ENCODE measurements at places on chromosomes 2 and 18.
A peak's percentile ranks its signal among the peaks of the same experiment; 100 is the strongest.

DNA sequence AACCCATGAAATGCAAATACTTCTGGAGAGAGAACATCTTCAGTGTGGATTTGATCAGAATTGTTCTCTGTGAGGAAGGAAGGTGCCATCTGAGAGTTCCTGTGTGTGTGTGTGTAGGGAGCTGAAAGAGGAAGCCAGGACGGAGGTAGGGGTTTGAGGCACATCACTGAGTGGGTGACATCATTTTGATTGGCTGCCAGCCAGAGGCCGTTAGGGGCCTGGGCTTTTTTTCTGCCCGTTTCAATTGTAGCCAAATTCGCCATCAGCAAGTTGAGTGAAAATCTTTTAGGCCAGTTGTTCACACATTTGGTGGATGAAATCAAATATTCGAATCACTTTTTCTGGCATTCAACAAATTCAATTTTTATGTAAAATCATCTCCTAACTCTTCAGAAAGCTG is 48.9 kb downstream of the TSN start:
- H3K36me3 ChIP-seq: no peaks in the 10 kb centered on the region
- no peaks in the 10 kb centered on the region for H3K4me1 ChIP-seq
- peaks cover 20% of the 10 kb centered on the region for H3K27me3 ChIP-seq
- no peak for DNase-seq
- H3K4me3 ChIP-seq: no peak overlapping the region
- H3K27ac ChIP-seq: no peak overlapping the region

GRCh38 chr2:154697418-154698252 is 860 bp upstream of the KCNJ3 start:
- no peak for DNase-seq
- H3K27ac ChIP-seq: no peak overlapping the region
- peaks cover 35% of the 10 kb centered on the region for H3K27me3 ChIP-seq
- H3K36me3 ChIP-seq: no peaks in the 10 kb centered on the region
- H3K4me3 ChIP-seq: peak overlapping the region; percentile 45

- peaks cover 3% of the 10 kb centered on the region for H3K36me3 ChIP-seq
- no peak overlapping the region for H3K27ac ChIP-seq
- peaks cover 3% of the 10 kb centered on the region for H3K4me1 ChIP-seq
- no peak for DNase-seq
- no peaks in the 10 kb centered on the region for H3K27me3 ChIP-seq
- H3K4me3 ChIP-seq: no peak overlapping the region
Observed at GRCh38 chr18:63142594-63143225, 176.9 kb downstream of the BCL2 start.

DNA sequence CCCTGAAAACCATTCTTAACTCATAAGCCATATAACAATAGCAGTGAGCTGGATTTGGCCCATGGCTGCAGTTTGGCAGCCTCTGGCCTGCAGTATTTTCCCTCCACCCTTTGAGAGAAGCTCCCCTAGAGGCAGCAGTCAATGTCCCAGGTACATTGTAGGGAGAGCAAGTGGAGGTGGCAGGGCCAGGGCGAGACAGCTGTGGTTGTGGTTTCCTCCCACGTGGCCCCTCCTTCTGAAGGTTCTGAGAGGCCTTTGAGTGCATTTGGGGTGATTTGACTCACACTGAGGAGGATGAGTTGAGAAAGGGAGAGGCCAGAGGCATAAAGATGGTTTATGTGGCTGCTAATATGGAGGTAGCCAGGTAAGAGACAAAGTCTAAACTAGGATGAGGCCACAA is 45.5 kb upstream of the LDAH start:
- H3K27me3 ChIP-seq: no peaks in the 10 kb centered on the region
- H3K4me1 ChIP-seq: no peaks in the 10 kb centered on the region
- DNase-seq: no peak
- H3K4me3 ChIP-seq: no peak overlapping the region

- no peak overlapping the region for H3K4me3 ChIP-seq
- no peak overlapping the region for H3K27ac ChIP-seq
- H3K36me3 ChIP-seq: no peaks in the 10 kb centered on the region
- peaks cover 1% of the 10 kb centered on the region for H3K4me1 ChIP-seq
- H3K27me3 ChIP-seq: no peaks in the 10 kb centered on the region
Observed at GRCh38 chr2:148965623-148966437, 72.7 kb upstream of the LYPD6B start.

- no peaks in the 10 kb centered on the region for H3K36me3 ChIP-seq
- peaks cover 4% of the 10 kb centered on the region for H3K27me3 ChIP-seq
- H3K4me3 ChIP-seq: no peak overlapping the region
- DNase-seq: no peak
- no peaks in the 10 kb centered on the region for H3K4me1 ChIP-seq
Observed at GRCh38 chr2:127820080-127820668, 9.2 kb upstream of the WDR33 start.

- peaks cover 2% of the 10 kb centered on the region for H3K4me1 ChIP-seq
- no peak overlapping the region for H3K27ac ChIP-seq
- no peak overlapping the region for H3K4me3 ChIP-seq
Observed at GRCh38 chr2:96092573-96092877, 23.8 kb downstream of the ADRA2B start.

GRCh38 chr2:68345129-68345875 is 19.8 kb upstream of the PLEK start:
- H3K4me1 ChIP-seq: peaks cover 1% of the 10 kb centered on the region
- no peak for DNase-seq
- no peaks in the 10 kb centered on the region for H3K27me3 ChIP-seq
- H3K4me3 ChIP-seq: no peak overlapping the region

DNA sequence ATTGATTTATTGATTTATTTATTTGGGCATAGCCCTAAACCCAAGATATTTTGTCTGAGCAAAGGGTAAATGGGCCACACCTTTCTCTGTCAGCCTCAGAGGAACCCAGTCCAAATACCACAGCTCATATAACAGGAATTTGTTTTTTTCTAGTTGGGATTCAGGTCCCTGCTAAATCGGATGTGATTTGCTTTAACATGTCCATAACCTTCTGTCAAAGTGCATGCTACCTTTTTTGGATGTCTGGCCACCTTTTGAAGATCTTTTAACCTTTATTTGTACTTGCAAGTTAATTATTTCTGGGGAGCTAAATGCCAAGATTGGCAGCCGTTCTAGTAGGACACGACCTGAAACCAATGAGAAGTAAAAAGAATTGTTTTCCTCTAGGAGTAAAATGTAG is 303.2 kb upstream of the UBE2E3 start:
- H3K4me3 ChIP-seq: no peak overlapping the region
- DNase-seq: no peak
- no peaks in the 10 kb centered on the region for H3K4me1 ChIP-seq
- no peaks in the 10 kb centered on the region for H3K27me3 ChIP-seq

DNA sequence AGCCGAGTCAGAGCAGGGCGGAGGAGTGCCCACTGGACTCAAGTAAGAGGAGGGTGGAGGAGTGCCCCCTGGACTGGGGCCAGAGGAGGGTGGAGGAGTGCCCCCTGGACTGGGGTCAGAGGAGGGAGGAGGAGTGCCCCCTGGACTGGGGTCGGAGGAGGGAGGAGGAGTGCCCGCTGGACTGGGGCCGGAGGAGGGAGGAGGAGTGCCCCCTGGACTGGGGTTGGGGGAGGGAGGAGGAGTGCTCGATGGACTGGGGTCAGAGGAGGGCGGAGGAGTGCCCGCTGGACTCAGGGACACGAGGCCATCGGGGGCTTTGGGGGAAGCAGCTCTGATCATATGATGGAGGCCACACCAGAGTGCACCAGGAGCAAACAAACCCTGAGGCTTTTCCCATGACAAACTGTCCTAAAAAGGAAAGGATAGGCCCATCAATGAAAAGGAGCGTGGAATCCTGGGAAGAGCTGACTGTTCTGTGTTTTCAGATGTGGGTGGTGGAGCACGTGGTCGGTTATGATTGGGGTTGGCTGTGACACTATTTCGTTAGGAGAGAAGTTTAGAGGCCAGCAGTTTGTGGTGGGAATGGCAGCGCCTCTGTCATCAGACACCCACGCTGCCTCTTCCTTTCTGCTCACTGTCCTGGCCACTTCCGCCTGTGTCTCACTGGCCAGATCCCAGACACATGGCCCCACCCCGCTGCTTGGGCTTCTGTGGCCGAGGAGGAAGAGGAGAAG is 24.5 kb upstream of the HPCAL1 start:
- no peaks in the 10 kb centered on the region for H3K36me3 ChIP-seq
- H3K27me3 ChIP-seq: no peaks in the 10 kb centered on the region
- H3K4me1 ChIP-seq: peaks cover 19% of the 10 kb centered on the region
- no peak overlapping the region for H3K27ac ChIP-seq

DNA sequence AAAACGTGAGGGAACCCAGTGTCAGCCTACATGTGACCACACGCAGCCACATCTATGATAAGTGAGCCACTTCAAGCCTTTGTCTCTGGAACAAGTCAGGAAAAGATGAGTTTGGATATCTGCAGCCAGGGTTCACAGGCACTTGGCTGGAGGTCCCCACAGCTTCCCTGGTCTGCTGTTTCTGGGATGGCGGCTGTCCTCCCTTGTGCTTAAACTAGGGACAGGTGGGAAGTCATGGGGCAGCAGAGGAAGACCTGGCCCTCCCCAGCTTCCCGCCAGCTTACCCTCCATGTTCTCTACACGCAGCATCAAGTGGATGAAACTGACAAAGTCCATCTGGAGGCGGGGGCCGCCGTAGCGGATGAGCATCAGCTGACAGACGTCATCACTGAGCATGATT is 38.5 kb upstream of the GALNT14 start:
- no peak overlapping the region for H3K27ac ChIP-seq
- peak overlapping the region; percentile 31 for H3K4me3 ChIP-seq
- H3K27me3 ChIP-seq: peaks cover 31% of the 10 kb centered on the region
- no peaks in the 10 kb centered on the region for H3K36me3 ChIP-seq
- DNase-seq: no peak

DNA sequence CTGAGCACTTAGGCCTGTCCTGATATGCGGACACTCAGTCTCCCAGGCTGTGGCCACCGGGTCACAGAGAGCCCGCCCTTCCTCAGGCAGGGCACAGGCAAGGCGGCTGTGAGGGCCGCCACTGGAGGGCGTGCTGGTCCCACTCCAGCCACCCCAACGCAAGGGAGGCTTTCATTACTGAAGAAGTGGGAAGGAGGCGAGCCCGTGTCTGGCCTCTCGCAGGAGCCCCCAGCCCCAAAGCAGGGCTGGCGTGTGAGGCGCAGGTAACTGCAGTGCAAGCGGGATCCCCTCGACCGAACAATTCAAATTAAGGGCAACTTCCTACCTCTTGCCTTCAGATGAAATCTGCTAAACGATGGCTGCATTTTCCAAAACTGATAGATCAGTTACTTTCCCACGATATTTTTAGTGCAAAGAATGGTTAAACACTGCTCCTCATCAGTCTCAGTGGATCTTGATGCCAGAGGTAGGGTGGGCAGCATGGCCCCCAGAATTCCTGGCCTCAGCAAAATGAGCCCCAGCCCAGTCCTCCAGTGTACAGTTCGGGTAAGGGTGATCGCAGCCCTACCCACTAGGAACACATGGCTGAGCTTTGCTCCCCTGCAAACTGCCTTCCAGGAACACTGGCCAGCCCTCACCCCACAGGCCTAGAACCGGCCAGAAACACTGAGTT is 97.2 kb downstream of the SEPTIN10 start:
- peak; percentile 68 for DNase-seq
- H3K27me3 ChIP-seq: peaks cover 28% of the 10 kb centered on the region
- no peak overlapping the region for H3K4me3 ChIP-seq
- H3K36me3 ChIP-seq: no peaks in the 10 kb centered on the region

DNA sequence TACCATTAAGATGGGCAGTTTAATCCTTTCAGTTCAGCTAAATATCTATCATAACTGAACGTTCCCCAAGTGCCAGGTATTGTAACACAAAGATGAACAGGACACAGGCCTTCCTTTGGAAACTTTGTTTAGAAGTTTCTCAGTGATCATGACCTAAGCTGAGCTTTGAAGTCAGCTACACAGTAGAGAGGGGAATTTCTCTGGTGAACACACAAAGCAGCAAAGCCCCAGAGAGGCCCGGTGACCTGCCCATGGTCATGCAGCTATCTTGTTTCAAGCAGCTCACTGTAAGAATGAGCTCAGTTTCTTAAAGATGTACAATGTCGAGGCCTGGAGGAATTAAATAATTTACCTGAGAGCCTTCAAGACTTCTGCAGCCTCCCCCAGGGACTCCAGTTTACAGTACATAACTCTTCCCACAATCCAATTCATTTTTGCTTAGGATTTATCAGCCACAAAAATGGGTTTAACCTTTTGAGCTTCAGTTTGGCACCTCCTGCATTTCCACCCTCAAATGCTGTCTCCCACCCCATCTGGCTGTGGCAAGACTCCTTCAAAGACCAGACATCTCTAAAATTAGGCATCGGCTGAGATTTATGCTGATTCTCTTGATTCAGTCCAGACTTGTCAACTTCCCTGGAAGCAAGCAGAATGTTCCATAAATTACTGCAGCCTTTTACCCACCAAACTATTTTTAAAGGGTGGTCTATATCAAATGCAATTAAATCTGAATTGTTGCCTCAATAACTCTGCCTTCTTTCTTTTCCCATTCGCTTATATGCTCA is 325.6 kb downstream of the TXNL1 start:
- no peak overlapping the region for H3K4me3 ChIP-seq
- no peak overlapping the region for H3K27ac ChIP-seq

DNA sequence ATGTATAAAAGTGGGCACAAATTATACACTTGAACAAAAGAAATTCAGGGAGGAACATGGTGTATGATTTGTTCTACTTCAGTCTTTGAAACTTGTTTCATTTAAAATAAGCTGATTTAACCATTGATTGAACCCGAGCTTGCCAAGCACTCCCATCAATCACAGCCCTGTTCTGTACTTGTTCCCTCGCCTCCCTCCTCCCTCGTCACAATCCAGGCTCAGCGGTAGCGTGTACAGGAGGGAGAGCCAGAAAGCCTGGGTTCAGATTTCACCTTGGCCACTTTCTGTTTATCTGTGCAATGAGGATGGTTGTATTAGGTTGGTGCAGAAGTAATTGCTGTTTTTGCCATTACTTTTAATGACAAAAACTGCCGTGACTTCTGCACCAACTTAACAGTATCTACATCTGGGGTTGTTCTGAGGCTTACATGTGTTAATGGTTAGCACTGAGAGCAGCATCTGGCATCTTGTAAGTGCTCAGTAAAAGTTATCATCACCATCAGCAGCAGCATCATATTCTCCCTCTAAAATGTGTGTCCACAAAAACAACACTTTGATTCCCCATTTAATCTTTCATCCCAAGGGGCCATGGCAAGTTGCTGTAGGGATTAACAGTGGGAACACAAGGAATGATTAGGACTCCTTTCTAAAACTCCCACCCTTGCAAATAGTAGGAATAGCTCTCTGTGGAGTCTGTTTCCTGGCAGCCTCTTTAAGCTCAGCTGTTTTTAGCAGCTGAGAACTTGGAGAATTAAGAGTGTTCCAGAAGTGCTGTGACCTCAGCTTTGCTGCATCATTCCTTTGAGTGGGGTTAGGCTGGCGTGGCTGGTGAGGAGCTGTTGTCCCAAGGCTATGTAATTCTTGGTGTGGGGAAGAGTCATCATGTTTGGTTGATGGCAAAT is 4.7 kb downstream of the DPYSL5 start:
- peaks cover 74% of the 10 kb centered on the region for H3K27me3 ChIP-seq
- peaks cover 20% of the 10 kb centered on the region for H3K4me1 ChIP-seq
- H3K27ac ChIP-seq: no peak overlapping the region

DNA sequence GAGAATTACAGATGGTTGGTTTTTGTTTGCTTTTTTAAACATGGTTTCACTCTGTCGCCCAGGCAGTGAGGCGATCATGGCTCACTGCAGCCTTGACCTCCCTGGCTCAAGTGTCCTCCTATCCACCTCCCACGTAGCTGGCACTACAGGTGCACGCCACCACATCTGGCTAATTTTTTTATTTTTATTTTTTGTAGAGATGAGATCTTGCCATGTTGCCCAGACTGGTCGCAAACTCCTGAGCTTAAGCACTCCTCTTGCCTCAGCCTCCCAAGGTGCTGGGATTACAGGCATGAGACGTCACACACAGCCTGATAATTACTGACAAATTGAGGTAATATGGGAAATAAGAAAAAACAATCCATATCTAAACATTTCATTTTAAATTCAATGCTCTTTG is 110.5 kb upstream of the ZSWIM2 start:
- H3K36me3 ChIP-seq: no peaks in the 10 kb centered on the region
- DNase-seq: no peak
- H3K4me1 ChIP-seq: no peaks in the 10 kb centered on the region
- no peak overlapping the region for H3K4me3 ChIP-seq
- no peak overlapping the region for H3K27ac ChIP-seq
